ENCODE measurements at places on chromosomes 6 and 20. TPM values are rescaled to one million over a fixed set of nuclear protein-coding genes. Genes with fewer than 3 reads are reported as not detected.

Gene RAMACL
- 0.43 TPM for total RNA-seq

Gene MCHR2
- total RNA-seq = not detected

Gene COL9A3
- 1.1 TPM for total RNA-seq

Gene RCAN2
- 0.09 TPM for total RNA-seq

Gene ERVFRD-1
- total RNA-seq = not detected

Gene PRND
- not detected for total RNA-seq

Gene PCK1
- not detected for total RNA-seq

Gene CD40
- 0.95 TPM for total RNA-seq
